Suprapubic skin (tissue), 4 donors: ENCODE measurements at places on chromosomes 11 and 22.

DNA sequence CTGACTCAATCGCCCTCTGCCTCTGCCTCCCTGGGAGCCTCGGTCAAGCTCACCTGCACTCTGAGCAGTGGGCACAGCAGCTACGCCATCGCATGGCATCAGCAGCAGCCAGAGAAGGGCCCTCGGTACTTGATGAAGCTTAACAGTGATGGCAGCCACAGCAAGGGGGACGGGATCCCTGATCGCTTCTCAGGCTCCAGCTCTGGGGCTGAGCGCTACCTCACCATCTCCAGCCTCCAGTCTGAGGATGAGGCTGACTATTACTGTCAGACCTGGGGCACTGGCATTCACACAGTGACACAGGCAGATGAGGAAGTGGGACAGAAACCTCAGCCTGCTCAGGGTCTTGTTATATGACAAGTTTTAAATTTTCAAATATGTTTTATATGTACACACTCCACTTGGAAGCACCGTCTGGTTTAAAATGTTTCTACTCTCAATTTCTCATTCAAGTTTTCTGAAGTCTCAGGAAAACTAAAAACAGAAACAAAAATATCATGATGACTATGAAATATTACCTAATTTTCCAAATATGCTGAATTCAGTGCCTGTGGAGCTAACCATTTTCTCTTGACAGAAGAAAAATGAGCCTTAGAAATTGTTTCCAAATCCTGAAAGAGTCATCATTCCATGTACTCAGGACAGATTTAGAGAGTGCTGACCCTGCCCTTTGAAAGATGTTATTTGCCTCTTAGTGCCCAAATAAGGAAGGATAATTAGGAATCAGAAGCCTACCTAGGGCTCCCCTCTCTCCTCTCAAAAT is 48.8 kb upstream of the TOP3B start:
- no peak for DNase-seq

- no peak for DNase-seq
Observed at GRCh38 chr11:120899720-120900119, 124.2 kb upstream of the TBCEL start.

DNA sequence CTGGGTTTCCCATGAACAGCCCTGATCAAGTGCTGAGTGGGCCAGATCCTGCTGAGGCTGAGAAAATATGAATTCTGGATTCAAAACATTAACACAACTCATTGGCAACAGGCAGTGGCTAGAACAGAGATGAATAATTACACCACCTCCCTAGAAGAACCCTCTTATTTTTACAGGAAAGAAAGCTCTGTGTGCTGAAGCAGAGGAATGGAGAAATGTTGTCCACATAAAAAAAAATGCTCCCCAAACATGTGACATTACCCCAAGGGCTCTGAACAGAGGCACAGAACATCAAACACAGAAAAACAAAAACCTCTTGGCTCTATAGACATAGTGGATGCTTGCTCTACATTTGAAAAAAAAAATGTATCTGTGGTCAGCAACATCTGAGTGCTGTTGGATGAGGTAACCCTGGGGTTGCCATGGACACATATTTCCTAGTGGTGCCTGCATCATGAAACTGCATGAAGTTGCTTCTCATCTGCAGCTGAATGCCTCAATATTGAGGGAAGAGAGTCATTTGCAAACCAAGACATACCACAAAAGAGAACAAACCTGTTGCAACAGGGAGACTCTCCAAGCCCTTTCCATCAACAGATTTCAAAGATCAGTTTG is 98.8 kb downstream of the SNX19 start:
- no peak for DNase-seq

DNA sequence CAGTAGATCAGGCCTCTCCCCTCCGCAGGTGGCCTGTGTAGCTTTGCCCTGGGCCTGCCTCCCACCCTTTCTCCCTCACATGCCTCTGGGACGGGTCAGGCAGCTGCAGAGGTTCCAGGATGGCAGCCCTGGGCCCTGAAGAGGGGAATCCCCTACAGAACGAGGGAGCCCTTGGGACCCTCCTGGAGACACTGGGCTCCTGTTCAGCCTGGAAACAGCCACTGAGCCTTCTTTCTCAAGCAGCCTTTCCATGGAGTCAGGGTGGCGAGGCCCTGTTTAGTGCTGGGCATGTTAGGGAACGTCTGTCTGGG is 720.9 kb downstream of the BRD1 start:
- DNase-seq: no peak

DNA sequence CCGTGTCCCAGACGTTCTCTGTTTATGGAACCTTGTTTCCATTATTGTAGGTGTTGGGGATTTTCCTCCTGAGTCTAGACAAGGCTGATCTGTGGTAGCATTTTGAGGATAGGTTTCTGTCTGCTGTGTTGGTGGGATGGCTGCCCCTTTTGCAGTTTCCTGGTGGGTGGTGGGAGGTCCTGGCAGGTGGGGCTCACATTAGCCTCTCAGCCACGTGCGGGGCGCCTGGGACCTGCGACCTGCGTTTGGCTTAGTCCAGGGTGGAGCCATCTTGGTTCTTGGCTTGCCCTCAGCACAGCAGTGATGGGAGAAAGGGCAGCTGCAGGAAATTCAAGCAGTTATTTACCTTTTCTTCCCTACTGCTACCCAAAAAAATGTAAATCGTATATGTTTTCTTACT is 143.4 kb downstream of the TBC1D22A start:
- no peak for DNase-seq

GRCh38 chr11:126138636-126139035 is 72.8 kb downstream of the RPUSD4 start:
- DNase-seq: no peak
